ENCODE measurements at places on chromosomes 2 and 18.

- no peak for DNase-seq
These were observed 42.6 kb downstream of the GREB1 start for GRCh38 chr2:11576398-11576797.

GRCh38 chr2:66408905-66409304 lies 26.0 kb upstream of the MEIS1 start:
- DNase-seq = no peak

GRCh38 chr2:190950566-190950991 lies 63.4 kb downstream of the STAT1 start:
- no peak for DNase-seq

- no peak for DNase-seq
These were observed 28.3 kb upstream of the OTOS start for GRCh38 chr2:240168546-240169361.

GRCh38 chr18:61352059-61352458 lies 18.8 kb downstream of the CDH20 start:
- DNase-seq = no peak

DNA sequence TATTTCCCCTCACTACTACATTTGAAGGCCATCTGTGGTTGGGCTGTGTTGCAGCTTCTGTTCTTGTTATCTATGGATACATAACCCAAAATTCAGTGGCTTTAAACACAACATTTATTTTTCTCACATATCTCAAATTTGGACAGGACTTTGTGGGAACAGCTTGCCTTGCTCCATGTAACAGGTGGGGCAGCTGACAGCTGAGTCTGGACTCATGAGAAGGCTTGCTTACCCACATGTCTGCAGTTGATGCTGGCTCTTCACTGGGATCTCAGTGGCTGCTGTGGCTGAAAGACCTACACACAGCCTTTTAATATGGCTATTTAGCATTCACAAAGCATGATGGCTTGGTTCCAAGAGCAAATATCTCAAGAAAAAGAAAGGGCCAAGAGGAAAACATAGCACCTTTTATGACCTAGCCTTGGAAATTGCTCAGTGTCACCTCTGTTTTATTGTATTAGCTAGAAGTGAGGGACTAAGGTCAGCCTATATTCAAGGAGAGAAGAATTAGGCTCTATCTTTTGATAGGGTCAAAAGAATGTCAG lies 296.8 kb upstream of the ZNF521 start:
- peak; percentile 50 for DNase-seq

GRCh38 chr2:241877989-241878970 lies 8.8 kb downstream of the RTP5 start:
- peak; percentile 77 for DNase-seq

Data from SJCRH30 (cell line).